ENCODE measurements at places on chromosomes 2 and 18.

- DNase-seq = no peak
Observed at GRCh38 chr2:125710561-125710960, 945.4 kb upstream of the GYPC start.

GRCh38 chr2:236510034-236510433 is 59.6 kb upstream of the ACKR3 start:
- DNase-seq = no peak

DNA sequence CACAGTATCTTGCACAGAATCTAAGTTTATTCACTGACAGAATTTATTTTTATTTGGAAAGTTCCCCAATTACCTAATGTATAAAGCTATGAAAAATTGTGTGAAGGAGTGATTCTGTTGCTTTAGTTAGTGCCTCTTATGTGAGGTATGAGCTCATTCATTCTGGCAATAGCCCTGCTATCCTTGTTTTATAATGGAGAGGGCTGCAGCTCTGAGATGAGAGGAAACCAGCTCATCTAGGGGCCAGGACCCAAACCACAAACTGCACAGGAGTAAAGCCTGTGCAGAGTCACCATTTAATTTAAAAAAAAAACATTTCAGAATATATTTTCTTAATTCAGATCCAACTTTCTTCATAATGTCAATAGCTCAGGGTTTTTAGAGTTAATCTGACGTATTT is 383.0 kb downstream of the TMEM182 start:
- no peak for DNase-seq

DNA sequence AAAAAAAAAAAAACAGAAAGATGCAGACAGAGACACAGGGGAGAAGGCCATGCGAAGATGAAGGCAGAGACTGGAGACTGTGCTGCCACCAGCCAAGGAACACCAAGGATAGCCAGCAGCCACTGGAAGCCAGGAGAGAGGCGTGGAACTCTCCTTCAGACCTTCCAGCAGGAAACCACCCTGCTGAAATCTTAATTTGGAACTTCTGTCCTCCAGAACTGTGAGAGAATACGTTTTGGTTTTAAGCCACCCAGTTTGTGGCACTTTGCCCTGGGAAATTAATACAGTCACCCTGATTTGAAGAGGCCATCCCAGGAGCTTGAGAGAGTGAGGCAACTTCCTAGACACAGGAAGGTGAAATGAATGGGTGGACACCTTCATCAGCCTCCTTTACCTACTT is 93.7 kb downstream of the IRS1 start:
- DNase-seq = no peak

- DNase-seq = no peak
Observed at GRCh38 chr2:7771781-7772180, 854.6 kb downstream of the RNF144A start.

- DNase-seq = no peak
Observed at GRCh38 chr2:226312155-226312554, 487.5 kb downstream of the IRS1 start.

DNA sequence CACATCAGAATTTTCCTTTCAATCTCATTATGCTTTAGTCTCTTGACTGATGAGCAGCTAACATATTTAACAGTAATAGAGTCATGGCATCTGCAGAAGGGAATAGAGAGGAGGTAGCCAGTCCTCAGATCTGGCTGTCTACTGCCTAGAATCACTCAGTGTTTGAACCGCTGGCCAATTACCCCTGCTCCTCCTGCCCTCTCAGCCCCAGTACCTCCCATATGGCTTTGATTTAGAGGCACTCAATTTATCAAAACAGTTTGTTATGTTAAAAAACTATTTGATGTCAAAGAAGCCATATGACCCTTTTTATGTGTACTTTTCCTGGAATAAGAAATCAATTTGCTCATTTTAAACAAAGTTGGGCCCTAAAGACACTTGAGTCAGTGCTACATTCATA is 355.2 kb downstream of the CMPK2 start:
- DNase-seq = no peak
